Kidney epithelial cell (primary cell): ENCODE measurements at places on chromosomes 13 and 19.
A peak's percentile ranks its signal among the peaks of the same experiment; 100 is the strongest.

GRCh38 chr13:30551189-30551588 lies 66.5 kb upstream of the USPL1 start:
- DNase-seq: no peak

DNA sequence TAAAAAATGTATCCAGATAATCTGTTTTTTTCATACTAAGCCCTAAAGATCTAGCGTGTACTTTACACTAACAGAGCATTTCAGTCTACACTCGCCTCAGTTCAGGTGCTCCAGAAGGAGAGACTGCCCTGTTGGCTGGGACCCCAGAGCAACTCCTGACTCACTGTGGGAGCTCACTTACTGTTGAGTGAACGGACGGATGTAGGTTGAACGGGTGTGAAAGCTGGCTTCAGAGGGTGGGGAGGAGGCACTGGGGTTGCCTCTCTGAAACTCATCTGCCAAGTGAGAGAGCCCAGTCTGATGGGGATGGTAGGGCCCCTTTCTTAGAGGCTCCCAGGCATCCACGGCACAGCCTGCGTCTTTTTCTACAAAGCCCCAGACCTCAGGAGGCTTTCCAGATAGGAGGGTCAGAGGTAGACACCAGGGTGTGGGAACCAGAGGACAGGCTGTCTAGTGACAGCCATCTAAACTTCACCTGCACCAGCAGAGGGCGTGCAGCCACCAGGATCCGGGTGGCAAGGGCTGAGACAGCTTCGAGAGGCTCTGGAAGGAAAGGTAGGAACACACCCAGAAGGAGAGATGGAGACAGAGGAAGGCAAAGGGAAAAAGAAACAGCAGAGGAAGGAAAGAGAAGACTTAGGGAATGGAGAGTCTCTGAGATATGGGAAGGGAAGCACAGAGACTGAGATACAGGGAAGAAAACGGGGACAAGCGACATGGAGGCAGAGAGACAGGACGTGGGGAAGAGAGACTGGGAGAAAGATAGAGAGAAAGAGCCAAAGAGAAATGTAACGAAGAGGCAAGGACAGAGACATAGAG lies 3.7 kb downstream of the KASH5 start:
- DNase-seq: peak; percentile 19

- no peak for DNase-seq
These were observed 370.4 kb upstream of the NBEA start for GRCh38 chr13:34571716-34572115.

DNA sequence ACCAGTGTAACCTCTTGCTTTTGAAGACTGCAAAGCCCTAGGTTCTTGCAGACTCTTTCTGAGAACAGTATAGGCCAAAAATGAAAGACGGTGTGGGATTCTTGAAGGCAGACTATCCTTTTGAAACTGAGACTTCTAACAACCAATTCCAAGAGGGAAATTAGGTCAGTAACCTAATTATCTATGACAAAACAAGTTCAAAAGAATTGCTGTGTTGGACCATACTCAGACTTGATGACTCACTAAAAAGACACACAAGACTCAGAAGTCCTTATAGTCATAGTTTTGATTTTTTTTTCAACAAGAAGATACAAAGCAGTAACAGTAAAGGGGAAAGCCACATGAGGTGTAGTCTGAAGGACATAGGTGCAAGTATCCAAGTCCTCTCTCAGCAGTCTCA lies 624.0 kb upstream of the GPC6 start:
- no peak for DNase-seq

DNA sequence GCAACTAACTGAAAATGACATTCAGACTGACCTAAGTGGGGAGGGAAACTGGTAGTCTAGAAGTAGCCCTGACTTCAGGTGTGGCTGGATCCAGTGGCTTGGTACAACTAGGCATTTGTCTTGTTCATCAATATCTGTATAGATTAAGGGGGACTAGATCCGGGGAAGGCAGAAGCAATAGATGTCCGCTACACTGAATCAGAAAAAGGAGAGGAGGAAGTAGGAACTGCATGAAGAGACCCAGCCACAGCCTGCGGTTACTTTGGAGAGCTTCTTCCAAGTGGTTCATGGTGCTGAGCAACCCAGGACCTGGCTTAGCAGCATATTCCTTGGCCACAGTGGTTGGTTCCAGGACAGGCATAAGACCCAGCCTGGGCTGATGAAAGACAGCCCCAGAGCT lies 9.9 kb upstream of the PRODH2 start:
- no peak for DNase-seq

DNA sequence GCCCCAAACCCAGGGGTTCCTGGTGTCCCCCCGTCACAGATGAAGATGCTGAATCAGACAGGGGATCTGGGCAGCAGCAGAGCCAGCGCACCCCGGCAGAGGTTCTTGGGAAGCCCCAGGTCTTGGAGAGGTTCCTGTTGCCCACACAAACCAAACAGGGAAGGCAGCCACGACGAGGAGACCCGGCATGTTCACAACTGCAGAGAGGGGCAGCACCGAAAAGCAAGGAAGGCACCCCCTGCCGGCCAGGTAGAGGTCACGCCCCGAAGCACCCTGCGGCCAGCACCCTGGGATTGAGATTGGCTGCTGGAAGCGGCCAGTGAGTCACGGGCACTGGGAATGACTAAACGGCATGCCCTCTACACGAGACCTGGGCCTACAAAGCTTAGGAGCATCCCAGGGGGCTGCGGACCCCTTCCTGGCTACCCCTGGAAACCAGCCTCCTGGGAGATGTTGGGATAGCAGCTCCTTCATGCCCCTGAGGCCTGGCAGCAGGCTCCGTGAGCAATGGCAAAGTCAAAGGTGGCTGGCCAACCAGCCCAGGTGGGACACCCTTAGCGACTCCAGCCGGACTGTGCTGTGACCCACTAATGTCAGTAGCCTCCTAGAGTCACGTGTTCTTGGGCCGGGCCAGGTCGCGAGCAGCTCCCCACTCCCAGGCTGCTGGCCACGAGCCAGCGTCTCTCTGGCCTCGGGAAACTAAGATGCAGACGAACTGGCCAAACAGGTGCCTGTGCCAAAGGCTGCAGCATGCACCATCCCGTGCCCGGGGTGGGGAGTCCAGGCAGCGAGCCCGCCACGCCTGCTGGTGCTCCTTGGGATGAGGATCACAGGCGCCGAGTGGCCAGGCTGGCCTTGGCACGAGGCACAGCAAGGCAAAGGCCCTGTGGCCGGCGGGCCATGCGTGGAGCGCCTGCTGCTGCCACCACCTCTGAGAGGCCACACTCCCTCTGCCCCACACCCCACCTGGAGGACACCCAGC lies 43.2 kb downstream of the MLLT1 start:
- no peak for DNase-seq

GRCh38 chr13:35724446-35724845 lies 248.0 kb upstream of the MAB21L1 start:
- no peak for DNase-seq

- DNase-seq: no peak
These were observed 66.6 kb downstream of the GADD45B start for GRCh38 chr19:2542341-2543069.

DNA sequence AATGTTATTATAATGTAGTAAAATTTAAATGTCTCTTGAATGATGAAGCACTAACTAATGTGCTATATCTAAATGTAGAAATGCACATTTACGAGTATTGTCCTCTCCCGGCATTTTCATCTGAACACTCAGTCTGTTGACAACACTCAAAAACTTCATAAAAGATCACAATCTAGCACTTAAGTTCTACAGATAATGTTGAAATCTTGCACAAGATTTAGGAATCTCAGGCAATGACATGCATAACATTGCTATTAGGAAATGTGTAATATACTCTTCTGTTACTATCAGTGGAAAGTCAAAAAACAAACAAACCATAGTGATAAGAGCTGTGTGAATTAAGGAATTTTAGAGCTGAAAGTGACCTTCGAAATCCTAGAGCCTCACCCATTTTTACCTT lies 37.5 kb upstream of the XPO4 start:
- DNase-seq: no peak

GRCh38 chr13:19071161-19071936 lies 110.3 kb downstream of the TUBA3C start:
- no peak for DNase-seq

DNA sequence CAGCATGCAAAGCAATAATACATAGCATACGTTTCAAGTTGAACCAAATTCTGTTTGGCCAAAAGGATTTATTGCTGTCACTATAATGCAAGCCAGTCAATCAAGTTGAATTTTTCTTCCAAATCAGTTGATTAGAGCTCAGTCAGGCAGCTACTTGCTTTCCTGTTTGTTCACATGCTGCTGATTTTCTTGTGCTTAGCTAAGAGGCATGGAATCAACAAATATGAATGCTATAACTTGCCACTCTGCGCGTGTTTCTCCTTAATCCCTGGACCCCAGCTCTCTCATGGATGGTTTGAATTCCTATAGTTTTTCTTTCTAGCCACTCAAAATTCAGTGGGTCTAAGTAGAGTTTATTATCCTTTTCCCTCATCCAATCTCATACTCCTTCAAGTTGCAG lies 311.3 kb downstream of the KLF5 start:
- DNase-seq: no peak

DNA sequence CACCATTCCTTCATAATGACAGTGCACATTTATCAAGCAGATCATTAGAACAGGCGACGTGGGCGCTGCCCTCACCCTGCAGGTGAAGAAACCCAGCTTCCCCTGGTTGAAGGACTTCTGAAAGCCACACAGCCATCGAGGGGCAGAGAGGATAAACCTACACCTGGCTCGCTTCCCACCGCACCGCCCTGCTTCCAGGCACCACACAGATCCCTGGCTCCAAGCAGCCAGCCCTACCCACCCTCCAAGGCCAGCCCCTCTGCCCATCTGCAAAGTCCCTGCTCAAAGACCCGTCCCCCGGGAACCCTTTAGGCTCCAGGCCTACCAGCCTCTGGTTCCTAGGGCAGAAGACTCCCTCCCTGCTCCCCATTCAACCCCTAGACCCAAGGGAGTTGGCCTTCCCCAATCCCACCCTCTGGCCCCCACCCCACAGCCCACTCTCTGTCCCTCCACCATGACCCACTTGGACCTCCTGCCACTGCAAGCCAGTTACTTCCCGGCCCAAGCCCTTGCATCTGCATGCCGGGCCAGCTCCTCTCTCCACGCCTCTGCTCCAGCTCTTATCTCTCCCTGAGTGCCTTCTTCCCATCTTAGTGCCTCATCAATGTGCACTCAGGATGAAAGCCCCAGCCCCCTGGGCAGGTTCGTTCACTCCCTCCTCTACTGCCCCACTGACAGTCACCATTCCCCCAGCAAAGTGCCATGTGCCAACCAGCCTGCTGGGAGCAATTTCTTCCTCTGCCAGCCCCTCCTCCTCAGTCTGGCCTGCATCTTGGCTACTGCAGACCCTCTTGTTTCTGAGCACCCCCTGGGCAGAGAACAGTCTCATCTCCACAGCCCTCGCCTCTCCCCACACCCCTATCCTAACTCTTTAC lies 28.0 kb downstream of the PEPD start:
- DNase-seq: no peak

DNA sequence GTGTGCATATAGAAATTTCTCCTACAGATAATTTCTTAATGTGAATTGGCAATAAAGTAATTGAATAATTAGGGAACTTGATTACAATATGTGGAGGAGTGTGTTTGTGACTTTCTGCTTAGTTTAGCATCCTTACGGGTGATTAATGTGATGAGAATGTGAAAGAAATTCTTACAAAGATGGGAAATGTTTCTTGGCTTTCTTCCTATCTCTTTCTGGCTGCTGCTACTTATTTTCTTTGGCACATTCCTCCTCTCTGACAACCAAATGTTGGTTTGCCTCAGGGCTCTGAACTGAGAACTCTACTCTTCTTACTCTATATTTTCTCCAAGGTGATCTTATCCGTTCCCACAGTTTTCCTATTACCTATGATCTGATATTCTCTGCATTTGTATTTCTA lies 300.1 kb downstream of the TBC1D4 start:
- peak; percentile 42 for DNase-seq

DNA sequence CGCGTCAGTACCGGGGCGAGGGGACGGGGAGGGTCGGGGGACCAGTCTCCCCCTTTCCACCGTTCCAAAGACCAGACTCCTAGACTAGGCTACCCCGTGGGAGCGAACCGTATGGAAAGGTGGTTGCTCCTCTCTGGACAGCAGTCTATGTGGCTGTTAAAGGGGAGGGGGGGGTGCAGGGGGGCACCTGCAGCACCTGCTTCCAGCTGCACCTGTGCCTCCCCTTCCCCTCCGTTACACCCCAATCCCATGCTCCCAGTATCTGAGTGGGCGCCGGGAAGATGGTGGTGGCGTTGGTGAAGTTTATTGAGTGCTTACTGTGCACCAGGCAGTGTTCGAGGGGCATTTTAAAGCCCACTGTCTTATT lies 557 bp downstream of the ZNF524 start:
- no peak for DNase-seq

DNA sequence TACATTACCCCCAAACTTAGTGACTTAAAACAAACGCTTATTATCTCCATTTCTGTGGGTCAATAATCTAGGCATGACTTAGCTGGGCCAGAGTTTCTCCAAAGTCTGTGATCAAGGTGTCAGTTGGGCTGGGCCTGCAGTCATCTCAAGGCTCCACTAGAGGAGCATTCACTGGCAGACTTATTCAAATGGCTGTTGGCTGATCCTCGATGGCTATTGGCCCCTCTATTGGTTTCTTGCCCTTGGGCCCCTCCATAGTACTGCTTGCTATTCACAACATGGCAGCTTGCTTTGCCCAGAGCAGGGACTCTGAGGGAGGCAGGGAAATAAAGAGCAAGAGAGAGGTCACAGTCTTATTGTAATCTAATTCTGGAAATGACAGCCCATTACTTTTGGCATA lies 57.6 kb downstream of the RCBTB2 start:
- no peak for DNase-seq

DNA sequence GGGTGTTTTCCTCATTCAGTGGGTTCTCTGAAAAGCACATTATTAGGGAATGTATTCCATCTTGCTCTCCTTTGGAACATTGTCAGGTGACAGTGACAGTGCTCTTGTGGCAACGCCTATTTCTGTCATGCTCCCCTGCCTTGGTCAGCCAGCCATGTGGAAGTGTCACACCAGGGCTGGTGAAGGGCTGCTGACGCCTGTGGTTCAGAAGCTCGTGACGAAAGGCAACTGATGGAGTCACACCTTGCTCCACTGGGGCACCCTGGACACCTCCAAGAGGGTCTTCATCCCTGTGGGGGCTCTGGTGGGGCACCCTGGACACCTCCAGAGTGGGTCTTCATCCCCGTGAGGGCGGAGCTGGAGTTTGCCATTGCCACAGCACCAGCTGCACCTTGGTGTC lies 68.9 kb upstream of the GPR183 start:
- DNase-seq: no peak

GRCh38 chr19:2260341-2260805 lies 4.2 kb upstream of the JSRP1 start:
- DNase-seq: no peak

DNA sequence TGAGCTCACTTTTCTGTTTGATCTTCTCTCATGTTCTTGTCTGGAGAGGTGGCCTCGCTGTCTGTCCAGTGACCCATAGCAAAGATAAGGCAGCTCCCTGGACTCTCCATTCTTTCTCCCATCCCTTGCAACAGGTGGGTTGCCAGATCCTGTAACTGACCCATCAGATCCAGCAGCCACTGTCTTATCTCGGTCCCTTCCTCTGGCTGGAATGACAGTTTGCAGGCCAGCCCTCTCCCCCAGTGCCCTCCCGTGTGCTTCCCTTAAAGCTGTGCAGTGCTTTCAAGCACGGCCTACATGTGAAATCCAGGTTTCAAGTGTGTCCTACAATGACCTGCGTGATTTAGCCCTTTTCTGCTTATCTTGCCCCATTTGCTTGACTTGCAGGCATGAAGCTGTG lies 3.7 kb downstream of the GTF3A start:
- DNase-seq: no peak

- no peak for DNase-seq
These were observed 132.5 kb downstream of the NALCN start for GRCh38 chr13:101283782-101284181.
